Suppressor macrophage treated with lipopolysaccharide for 4 hours (primary cell): ENCODE measurements at places on chromosomes 1 and 21.

DNA sequence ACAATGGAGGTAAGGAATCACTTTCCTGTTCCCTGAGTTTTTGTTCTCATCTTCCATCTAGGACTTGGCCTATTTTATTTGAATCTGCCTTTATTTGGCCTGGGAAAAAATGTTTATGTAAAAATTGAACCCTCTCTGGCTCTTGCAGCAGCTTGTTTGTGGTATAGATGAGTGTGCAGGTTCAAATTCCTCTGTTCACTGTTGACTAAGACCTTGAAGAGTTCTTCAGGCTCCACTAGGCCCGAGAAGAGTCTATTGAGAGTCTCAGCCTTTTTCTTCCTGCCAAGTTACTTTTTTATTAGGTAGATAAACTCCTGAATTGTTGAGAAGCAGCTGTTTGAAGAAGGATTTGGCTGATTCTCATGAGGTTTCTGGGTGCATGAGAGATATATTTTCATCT is 248.8 kb upstream of the ADGRL2 start:
- no peak for DNase-seq

DNA sequence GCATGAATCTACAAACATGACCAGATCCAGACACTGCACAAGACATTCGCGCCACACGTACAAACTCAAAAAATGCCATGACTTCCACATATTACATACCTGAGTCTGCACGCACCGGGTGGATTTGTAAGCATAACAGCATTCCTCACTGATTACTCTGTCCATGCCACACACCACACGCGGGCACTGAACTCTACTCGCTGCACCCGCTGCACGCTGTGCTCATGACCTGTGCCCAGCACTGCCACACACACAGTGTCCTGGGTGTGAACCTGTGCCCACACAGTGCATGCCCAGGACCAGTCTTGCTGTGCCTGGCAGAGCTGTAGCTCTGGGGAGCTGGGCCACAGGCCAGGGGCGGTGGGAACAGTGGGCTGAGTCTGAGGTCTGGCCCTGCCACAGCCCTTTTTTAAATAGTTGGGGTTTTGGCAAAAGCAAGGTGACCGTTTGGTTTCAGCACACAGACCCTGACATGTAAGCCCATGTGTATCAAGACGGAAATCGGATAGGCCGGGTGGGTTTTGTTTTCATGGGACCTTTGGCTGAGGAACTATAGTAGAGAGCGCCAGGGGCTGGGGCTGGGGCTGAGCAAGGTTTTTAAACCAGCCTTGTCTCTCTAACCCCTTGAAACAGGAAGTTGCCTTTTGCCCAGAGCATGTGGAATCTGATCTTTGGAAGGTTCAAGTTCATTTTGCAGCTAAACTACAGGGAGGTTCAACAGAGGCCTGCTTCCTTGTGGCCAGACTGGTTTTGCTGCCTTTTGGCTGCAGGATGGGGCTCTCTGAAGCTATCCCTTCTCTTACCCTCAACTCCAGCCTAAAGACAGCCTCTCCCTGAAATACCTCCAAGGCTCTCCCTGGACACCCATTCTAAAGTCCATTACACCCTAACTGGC is 12.3 kb upstream of the GOLT1A start:
- no peak for DNase-seq

- DNase-seq = peak; percentile 70
Observed at GRCh38 chr1:181131255-181131941, 42.9 kb downstream of the IER5 start.

GRCh38 chr1:156941675-156942074 is 21.2 kb downstream of the LRRC71 start:
- DNase-seq = no peak

- no peak for DNase-seq
Observed at GRCh38 chr1:51518033-51518585, 957 bp downstream of the EPS15 start.

DNA sequence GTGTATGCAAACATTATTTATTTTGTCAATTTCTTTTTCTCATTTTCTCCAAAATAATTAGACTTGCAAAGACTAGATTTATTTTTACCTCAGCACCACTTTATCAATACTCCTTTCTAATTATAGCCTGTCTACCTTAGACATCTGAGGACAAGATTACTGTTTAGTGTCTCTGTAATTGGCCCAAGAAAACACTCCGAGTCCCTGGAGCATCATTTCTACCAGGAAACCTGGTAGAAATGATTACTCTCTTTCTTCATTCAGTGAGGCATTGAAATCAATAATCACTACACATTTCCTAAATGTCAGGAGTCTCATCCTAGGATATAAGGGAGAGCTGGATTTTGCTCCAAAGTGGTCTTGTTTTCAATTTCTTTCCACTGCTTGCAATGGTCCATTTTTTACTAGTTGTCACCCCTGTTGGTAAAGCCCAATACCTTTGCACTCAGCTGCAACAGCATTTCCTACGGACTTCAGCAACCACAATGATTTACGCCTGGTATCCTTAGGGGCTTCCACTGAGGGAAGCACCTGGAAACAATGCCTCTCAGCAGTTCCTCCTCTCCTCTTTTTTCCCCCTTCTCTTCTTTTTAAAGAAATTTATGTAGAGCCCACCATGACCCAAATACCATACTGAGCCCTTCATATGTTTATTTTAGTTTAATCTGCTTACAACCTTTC is 64.6 kb downstream of the GRIK1 start:
- DNase-seq = no peak

DNA sequence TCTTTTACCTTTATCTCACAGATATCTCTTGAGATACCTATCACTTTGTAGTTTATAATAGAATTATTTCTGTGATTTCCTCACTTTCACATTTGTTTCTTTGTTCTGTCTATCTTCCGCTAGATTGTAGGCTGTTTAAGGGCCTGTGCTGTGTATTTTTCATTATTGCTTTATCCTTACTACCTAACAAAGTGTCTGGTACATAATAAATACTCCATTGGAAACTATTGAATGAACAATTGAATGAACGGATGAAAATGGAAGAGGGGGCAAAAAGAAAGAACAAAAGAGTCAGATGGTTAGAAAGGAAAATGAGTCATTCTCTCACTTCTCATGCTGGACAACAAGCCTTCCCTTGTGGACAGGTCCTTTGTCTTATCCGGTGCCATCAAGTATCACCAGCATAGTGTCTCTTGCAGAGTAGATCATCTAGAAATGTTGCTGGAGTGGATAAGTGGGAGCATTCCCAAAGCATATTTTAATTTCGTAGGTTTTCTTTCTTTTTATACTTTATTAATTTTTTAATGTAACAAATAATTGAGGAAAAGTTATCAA is 159.8 kb downstream of the NEK7 start:
- DNase-seq = no peak

DNA sequence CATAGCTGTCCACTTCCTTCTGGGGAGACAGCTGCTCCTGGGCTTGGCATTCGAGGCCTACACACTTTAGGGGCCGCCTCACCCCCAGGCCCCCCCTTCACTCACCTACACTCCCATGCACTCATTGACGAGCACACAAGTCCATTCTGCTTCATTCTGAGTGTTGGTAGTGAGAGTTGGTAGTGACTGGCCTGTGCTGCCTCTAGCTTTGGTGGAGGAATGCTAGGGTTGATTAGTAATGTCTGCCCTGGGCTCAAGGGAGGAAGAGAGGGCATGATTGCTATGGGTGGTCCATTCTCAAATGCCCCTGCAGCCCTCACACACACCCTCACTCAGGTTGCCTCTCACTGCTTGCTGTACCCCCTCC is 30.4 kb downstream of the TRIM11 start:
- no peak for DNase-seq

DNA sequence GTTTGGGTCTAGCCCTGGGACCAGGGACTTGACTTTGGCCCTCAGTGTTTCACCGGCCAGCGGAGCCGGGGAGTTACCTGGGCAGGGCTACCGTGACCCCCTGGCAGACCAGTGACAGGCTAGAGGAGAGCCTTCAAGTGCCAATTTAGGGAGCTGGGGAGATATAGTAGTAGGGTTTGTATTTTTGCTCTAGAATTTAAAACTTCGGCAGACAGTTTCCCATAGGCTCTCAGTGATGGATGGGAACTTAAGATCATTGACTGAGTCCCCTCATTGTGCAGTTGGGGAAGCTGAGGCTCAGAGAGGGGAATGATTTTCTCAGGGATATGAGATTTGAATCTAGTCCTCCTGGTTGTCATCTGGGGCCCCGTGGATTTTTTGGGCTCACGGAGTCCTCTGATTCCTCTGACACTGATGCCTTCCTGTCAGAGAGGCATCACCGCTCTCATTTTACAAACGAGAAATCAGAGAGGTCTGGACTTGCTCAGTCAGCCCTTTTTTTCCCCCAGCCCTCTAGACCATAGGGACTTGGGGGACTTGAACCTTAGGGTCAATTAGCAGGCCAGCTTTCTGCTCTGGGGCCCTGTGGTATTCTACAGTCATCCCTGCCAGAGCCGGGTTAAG is 58.3 kb upstream of the ACOT11 start:
- DNase-seq = no peak

DNA sequence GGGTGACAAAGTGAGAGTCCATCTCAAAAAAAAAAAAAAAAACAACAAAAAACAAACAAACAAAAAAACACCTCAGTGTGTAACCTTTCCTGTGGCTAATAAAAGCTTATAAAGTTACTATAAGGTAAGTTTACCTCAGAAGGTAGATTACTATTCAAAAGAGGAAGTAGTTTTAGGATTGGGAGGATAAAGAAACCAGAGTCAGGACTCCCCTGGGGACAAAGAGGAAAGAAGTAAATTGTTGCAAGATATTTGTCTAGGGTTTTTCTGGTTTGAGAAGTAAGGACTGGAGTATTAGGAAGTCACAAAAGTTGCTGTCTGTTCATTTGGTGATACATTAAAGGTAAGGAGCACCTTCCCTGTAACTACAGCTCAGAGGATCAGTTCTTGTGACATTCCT is 23.8 kb upstream of the CENPF start:
- no peak for DNase-seq

DNA sequence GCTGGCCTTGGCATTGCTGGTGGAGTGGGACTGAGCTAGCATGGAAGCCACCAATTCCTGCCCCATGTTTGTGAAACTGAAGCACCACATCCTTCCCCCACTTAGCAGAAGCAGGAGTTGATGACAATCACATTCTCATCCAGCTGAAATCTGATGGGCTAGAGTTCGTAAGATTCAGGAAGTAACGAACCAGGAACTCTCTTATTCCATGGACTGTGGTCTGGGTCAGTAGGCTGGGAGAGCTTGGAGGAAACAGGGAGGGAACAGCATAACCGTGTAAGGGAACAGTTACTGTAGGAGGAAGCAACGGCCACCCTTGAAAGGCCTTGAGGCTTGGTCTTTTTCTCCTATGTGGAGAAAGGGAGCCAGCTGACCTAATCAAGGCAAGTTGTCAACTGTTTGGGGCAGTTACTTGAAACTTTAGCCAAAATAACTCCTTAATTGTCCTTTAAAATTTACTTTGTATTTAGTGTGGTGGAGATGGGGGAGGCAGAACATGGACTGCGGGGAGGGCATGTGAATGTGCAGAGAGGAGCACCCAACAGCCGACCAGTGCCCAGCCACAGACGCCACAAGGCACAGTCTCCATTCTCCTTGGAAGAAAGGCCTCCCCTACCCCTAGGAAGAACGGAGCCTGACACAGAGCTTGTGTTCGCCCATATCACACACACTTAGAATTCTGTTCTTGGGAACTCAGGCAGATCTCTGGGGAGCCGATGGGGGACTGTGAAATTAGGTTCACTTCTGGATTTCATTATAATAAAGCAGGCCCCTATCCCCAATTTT is 2.0 kb upstream of the COQ8A start:
- peak; percentile 68 for DNase-seq

DNA sequence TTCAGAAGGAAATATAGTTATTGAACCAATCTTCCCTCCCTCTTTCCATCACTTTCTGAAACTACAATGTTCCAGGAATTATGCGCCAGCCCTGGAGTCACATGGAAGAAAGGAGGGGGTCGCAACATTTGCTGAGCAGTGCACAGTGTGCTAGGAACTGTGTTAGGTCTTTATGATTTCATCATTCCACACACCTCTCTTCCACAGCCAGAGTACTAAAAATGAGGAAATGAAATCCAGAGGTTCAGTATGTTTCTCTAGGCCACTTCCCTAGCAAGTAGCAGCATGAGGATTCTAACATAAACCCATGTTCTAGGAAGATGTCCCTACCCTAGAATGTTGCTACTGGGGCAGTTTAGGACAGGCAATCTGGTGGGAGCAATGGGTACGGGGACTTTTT is 158.1 kb downstream of the SLC45A1 start:
- DNase-seq = peak; percentile 60

- no peak for DNase-seq
Observed at GRCh38 chr21:43991447-43991991, 20.6 kb upstream of the TRAPPC10 start.

DNA sequence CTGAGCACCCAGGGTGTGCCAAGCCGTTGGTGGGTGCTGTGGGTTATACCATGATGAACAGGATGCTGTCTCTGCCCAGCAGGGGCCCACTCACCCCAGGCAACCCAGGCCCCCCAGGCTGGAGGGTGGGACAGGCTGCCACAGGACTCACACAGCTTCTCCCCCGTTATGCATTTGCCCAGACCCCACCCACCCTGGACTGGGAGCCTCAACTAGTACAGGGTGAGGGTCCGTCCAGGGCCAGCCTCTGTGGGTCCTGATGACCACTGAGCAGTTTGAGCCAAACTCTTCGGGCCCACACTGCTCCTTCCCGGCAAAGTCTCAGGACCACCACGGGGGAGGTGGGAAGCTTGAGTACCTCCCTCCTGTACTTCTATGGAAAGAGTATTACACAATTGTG is 3.8 kb upstream of the PRELP start:
- no peak for DNase-seq

DNA sequence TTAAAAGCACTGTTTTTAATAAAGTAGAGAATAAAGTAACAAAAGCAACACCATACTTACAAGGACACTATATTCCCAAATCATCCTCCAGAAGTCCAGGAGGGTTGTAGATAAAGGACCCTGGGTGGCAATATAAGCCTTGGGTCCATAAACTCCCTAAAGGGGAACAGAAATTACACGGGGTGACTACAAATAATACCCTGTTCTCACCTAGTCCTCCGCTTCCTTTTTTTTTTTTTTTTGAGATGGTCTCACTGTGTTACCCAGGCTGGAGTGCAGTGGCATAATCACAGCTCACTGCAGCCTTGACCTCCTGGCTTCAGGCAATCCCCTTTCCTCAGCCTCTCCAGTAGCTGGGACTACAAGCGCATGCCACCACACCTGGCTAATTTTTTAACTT is 13.1 kb downstream of the PTPN22 start:
- DNase-seq = no peak
